H54 (cell line): ENCODE measurements at places on chromosomes 11 and 22.

DNA sequence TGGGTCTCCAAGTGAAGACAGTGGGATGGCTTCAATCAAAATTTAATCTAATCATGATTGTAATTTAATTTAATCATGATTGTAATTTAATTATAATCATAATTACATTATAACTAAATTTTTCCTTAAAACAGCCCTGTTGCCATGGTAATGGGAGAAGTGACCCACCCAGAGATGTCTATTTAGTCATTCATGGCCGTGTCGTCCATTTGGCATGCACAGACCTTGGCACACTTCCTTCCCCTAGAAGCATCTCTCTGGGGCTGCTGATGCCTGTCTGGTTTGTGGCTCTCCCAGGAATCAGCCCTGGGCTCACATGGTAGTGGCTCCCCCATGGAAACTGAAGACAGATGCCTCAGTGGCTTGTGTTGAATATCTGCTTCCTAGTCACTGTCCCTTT is 27.0 kb downstream of the P4HA3 start:
- no peak for DNase-seq

- DNase-seq, result no peak
These were observed 1.1 kb upstream of the ZC3H12C start for GRCh38 chr11:110092111-110092514.

GRCh38 chr11:14386895-14387480 is 28.0 kb upstream of the RRAS2 start:
- DNase-seq, result no peak

GRCh38 chr11:4118107-4118506 is 23.5 kb downstream of the RRM1 start:
- no peak for DNase-seq

DNA sequence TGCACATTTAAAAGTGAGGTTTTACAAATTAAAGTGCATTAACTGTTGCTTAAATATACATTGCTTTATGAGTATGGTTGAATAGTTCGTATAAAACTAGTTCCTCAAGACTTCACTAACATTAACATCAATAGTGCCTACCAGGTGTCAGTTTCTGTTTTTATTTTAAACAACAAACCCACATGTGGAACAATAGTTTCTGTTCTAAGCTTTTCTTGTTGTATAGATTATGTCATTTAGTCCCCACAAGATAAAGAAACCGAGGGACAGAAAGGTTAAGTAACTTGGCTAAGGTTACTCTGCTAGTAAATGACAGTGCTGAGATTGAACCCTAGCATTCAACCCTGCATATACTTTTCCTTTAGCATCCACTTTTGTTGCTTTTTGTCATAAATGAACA is 41.4 kb upstream of the ST14 start:
- DNase-seq, result no peak

DNA sequence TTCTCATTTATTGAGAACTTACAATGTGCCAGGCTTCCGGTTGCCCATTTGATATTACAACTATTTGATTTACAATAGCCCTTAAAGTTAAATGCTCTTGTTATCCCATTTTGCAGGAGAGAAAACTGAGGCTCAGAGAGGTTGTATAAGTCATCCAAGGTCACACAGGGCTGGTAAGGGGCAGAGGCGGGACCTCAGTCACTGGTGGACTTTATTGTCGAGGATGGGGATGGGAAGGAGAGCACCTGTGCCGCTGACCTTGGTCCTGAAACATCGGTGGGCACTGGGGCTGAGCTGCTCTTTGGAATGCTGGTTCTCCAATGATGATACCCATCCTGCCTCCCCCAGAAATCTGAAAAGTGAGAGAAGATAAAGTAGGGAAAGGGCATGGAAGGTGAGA is 265.4 kb downstream of the MIAT start:
- no peak for DNase-seq

- DNase-seq, result no peak
These were observed 56.7 kb downstream of the AMBRA1 start for GRCh38 chr11:46537121-46537520.

DNA sequence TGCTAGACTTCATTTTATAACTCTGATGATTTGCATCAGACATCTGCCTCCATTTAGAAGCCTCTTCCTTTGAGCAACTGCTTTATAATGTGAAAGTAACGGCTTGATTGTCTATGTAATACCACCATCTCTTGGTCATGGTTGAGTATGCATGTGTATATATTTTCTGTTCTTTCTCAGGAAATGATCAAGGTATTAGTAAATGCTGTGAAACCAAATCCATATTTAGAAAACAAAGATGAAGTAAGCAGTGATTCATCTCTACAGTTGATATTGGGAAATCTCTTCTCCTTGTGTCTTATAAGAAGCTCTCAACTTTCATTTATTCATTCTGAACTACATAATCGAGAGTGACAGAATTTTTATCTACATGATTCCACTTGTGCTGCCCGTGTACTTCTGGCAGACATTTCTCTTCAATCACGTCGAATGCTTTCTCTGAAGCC is 104.6 kb upstream of the ANO3 start:
- peak; percentile 2 for DNase-seq

DNA sequence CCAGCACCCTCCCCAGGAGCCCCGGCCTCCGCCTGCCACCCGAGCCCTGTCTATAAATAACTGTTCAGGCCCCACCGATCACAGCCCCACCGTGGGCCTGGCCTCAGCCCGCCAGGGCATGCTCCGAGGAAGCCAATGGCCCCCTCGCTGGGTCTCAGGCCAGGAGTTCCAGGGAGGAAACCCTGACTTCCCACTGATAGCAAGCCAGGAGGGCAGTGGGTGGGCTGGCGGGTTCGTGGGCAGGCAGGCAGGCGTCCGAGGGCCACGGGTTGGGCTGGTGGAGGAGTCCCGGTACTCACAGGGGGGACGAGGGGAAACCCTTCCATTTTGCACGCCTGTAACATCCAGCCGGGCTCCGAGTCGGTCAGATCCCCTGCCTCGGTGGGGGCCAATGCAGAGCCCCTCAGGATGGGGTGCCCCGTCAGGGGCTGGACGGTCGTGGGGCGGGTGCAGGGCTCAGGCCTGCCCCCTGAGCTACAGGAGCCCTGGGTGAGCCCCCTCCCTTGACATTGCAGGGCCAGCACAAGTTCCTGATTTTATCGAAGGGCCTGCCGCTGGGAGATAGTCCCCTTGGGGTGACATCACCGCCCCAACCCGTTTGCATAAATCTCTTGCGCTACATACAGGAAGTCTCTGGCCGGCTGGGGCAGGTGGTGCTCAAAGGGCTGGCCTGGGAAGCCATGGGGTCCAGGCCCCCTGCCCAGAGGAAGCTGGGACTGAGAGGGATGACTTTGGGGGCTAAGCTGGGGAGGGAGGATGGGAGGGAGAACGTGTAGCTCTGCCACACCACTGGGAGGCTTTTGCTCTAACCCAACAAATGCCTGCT is at the start of gene SPI1:
TSS of gene SPI1 (minus strand) at position 538 of the 826 bp plus-strand sequence. CDS start at position 344, 194 bp downstream.
- DNase-seq, result no peak

DNA sequence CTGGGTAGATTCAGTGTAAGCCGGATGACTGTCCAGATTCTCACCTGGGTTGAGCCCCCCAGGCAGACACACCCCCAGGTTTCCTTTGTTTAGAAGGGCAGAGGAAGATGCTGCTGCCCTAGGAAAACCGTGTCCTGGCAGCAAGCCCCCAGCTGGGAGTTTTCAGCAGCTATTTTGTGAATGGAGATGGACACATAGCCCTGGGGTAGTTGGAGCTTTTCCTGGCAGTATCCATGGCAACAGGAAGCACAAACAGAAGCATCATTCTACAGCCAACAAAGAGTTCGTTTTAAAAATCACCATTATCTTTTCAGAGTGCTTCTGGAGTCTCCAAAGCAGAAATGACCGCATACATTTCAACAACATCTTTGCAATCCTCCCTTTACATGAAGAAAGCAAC is 245.5 kb downstream of the BRD1 start:
- no peak for DNase-seq

- DNase-seq, result peak; percentile 39
These were observed 237.4 kb downstream of the TTC28 start for GRCh38 chr22:28442264-28442710.

DNA sequence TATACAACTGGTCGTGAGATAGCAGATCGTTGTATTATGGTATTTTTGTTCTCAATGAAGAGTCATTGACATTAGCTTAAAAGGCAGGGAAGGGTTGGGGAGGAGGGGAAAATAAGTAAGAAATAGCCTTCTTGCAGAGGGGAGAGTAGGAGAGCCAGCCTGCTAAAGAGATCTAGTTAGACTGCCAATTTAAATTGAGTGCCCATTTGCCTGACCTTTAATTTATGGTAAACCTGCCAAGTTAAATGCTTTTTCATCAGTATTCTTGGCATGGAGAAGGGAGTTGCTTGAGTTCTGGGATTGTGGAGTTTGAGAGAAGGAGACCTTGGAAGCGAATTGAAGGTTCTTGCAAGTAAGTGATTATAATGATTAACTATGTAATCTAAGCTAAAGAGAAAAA is 89.0 kb downstream of the FAM83F start:
- DNase-seq, result no peak

- DNase-seq, result no peak
These were observed 65.1 kb upstream of the PPARA start for GRCh38 chr22:46084943-46085827.

- no peak for DNase-seq
These were observed 17.9 kb downstream of the GNAZ start for GRCh38 chr22:23088199-23088604.

- no peak for DNase-seq
These were observed 206.6 kb upstream of the GUCY1A2 start for GRCh38 chr11:107224836-107225235.

GRCh38 chr11:65810046-65810868 is 23.4 kb downstream of the OVOL1 start:
- no peak for DNase-seq

GRCh38 chr11:97506076-97506759 is 1116.4 kb downstream of the JRKL start:
- DNase-seq, result no peak

DNA sequence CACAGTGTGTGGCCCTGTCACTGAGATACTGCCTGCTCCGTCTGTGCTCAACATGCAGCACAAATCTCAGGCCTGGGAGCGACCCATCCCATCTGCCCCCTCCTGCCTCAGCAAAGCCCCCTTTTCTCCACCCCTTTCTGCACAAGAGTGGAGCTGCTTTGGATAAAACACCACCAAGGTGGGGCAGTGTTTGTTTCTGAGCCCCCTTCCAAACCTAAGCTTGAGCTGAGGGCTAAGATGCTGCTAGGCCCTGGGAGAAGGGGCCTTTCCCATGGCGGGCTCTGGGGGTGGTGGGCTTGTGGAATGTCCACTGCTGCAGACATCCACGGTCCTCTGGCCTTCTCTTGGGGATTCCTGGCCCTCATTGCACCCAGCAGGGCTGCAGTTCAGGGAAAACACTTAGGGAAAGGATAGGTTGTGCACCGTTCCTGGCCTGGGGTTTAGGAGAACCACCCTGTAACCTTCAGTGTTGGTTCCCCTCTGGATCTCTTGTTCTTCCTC is 594.1 kb downstream of the TBC1D22A start:
- no peak for DNase-seq

DNA sequence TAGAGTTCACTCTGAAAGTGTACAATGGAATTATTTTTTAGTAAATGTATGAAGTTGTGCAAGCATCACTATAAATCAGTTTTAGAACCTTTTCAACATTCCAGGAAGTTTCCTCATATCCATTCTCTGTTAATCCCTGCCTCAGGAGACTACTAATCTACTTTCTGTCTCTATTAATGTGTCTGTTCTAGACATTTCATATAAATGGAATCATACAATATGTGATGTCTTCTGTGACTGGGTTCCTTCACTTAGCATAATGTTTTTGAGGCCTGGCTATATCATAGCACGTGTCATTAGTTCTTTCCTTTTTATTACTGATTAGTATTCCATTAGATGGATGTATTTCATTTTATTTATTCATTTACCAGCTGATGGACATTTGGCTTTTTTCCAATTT is 17.1 kb downstream of the SYT9 start:
- DNase-seq, result no peak

GRCh38 chr11:70788248-70789022 is 390.1 kb downstream of the CTTN start:
- peak; percentile 89 for DNase-seq

DNA sequence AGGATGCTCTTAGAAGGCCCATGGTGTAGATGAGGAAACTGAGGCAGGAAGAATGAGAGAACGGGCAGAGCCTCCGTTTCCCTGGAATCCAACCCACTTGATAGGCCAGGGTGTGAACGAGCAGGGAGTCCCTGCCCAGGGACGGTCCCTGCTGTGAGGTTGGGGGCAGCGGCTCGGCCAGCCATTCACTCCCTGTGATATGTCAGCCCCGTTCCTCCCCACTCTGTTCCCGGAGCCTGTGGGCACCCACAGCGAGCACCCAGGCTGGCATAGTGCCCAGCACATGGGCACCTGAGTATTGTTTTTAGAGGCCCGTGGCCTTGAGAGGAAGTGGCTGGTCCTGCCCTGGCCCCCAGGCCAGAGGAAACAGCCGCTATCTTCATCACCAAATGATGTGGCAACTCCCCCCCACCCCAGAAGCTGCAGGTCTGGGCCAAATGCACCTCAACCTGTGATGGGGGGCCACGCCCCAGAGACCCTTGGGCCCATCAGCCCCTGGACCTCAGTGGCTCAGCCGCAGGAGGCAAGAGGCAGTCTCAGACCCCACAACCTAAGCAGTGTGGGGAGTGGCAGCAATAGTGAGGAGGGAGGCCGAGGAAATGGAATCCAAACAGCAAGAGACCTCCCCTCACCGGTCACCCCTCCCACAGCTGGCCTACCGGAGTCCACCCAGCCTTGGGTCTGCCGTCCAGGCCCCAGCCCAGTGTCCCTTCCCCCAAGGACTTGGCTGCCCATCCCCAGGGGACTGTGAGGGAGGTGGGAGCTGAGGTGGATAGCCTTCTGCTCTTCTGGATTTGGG is 2.1 kb downstream of the ALDH3B1 start:
- no peak for DNase-seq

DNA sequence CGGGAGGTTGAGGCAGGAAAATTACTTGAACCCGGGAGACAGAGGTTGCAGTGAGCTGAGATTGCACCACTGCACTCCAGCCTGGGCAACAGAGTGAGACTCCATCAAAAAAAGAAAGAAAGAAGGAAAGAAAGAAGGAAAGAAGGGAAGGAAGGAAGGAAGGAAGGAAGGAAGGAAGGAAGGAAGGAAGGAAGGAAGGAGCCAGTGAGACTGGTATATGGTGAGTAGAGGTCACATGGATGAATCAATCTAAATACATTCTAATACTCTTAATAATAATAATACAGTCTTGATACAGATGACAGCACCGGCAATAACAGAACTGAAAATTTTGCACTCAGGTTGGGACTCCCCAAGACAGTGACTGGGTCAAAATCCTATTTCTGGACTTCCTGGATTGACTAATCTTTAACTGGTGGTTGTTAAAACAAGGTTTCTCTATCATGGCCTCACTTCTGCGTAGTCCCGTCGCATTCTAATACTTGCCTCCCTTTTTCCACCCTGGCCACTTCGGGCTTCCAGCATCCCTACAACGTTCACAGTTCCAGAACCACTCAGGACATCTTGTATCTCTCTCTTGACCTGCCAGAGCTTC is 53.5 kb upstream of the EIF3M start:
- DNase-seq, result no peak

GRCh38 chr11:76995081-76995576 is 39.1 kb upstream of the B3GNT6 start:
- no peak for DNase-seq

- no peak for DNase-seq
These were observed 1850.2 kb upstream of the RAG2 start for GRCh38 chr11:38448284-38448683.

GRCh38 chr22:44172370-44173108 is 8.2 kb upstream of the PARVG start:
- no peak for DNase-seq
